Frontal cortex (tissue), 4 donors: ENCODE measurements at places on chromosomes 7 and 10. TPM values are rescaled to one million over a fixed set of nuclear protein-coding genes. Genes with fewer than 3 reads are reported as not detected.

TRIM74 gene
- total RNA-seq: not detected

IMMP2L gene
- total RNA-seq: 9.8 TPM

STEAP4 gene
- total RNA-seq: 0.41 TPM

ITGB8 gene
- total RNA-seq: 66.9 TPM

TMEM176B gene
- total RNA-seq: 2.4 TPM

OR9A2 gene
- total RNA-seq: under 0.01 TPM

LIPM gene
- not detected for total RNA-seq

RADIL gene
- total RNA-seq: 3.3 TPM

RBM20 gene
- 0.41 TPM for total RNA-seq

NPM3 gene
- 53.4 TPM for total RNA-seq

WNT8B gene
- total RNA-seq: not detected

AKR1E2 gene
- total RNA-seq: 74.2 TPM

CYP26C1 gene
- total RNA-seq: under 0.01 TPM

SFXN3 gene
- 45.7 TPM for total RNA-seq

GFRA1 gene
- total RNA-seq: 8.2 TPM

ARL3 gene
- 32.2 TPM for total RNA-seq

ZCWPW1 gene
- total RNA-seq: 2.0 TPM

JCAD gene
- 10.2 TPM for total RNA-seq

SLC16A9 gene
- 8.2 TPM for total RNA-seq

FEZF1 gene
- not detected for total RNA-seq

BEND7 gene
- 9.8 TPM for total RNA-seq

ST8SIA6 gene
- total RNA-seq: 4.9 TPM

GIMAP5 gene
- total RNA-seq: 3.7 TPM

MALRD1 gene
- 1.2 TPM for total RNA-seq

STOX1 gene
- 9.0 TPM for total RNA-seq

YAE1 gene
- total RNA-seq: 45.2 TPM

HERC4 gene
- total RNA-seq: 72.6 TPM

EPO gene
- not detected for total RNA-seq

LIPN gene
- not detected for total RNA-seq

NRG3 gene
- total RNA-seq: 12.2 TPM

SPAM1 gene
- not detected for total RNA-seq

PDZD8 gene
- total RNA-seq: 22.0 TPM

GIMAP2 gene
- total RNA-seq: 3.7 TPM

SSC4D gene
- 1.6 TPM for total RNA-seq

GPR26 gene
- 5.3 TPM for total RNA-seq

TMEM139 gene
- total RNA-seq: not detected

ABCB4 gene
- 1.2 TPM for total RNA-seq

SPDYE8 gene
- total RNA-seq: under 0.01 TPM

SLF2 gene
- 46.5 TPM for total RNA-seq

SKIDA1 gene
- 11.0 TPM for total RNA-seq

ENO4 gene
- total RNA-seq: 1.2 TPM

CALHM2 gene
- 1.6 TPM for total RNA-seq

GATA3 gene
- total RNA-seq: not detected

EXOC4 gene
- total RNA-seq: 286 TPM

OR2A42 gene
- under 0.01 TPM for total RNA-seq

ATP6V0E2 gene
- 122 TPM for total RNA-seq

GDF2 gene
- not detected for total RNA-seq
